Activated CD4-positive, CD25-positive, alpha-beta regulatory T cell treated with anti-CD3 and anti-CD28 coated beads, Interleukin-2, amount 50 U/mL, for 16 hours (primary cell): ENCODE measurements at places on chromosomes 6 and 20.

DNA sequence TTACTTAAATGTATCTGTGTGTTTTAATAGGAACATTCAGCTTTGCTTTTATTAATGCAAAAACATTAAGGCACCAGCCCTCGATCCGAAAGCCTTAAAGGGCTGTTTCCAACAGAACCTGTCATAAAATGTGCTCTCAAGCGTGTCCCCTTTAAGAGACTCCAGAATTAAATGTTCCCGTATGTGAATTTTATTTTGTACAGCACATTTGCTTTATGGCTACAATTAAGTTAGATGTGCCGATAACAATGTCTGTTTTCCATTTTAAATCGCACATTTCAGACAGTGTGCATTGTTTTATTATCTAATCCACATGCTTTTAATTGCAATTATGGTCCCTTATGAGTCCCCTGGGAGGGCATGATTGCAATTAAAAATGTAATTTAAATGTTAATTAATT lies 198.9 kb downstream of the TSHZ2 start:
- no peak for DNase-seq

DNA sequence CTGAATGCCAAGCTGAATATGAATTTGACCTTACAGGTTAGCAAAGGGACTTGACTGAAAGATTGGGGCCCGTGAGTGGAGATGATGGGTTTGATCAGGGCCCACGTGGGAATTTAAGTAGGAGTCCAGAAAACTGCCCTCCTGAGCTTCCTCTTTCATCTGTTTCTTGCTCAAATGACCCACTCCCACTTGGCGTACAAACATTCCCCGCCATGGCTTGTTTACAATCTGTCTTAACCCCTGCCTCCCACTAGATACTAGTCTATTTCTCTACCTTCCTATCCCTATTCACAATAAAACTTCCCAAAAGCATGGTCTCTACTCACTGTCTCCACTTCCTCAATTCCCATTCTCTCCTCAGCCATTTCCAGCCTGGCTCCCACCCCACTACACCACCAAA lies 9.4 kb downstream of the MMP9 start:
- no peak for DNase-seq

- DNase-seq = no peak
Measured at GRCh38 chr6:9620263-9620662, 794.6 kb downstream of the TFAP2A start.

GRCh38 chr20:54475334-54476168 lies at the start of gene DOK5:
DOK5 (plus strand) TSS chr20:54475593; CDS start chr20:54475947, 354 bp downstream.
- DNase-seq = no peak

GRCh38 chr20:23023621-23024177 lies 11.4 kb upstream of the SSTR4 start:
- no peak for DNase-seq

- DNase-seq = no peak
Measured at GRCh38 chr20:42875581-42875980, 314.1 kb downstream of the PTPRT start.

DNA sequence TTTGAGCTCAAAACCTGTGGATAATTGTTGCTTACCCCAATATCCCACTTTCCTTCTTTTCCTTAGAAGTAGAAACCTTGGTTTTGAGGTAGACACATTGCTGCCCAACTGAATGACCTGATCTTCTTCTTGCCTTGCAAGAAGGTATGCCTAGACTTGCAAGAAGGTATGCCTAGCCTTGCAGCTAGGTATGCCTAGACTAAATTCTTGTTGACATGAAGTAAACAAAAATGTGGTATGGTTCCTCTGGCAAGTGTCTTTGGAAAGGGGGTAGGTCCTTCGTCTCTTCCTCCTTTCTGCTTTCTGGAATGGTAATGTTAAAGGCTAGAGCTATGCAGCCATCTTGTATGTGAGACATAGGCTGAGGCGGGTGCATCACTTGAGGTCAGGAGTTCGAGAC lies 129.2 kb downstream of the GMPR start:
- no peak for DNase-seq

DNA sequence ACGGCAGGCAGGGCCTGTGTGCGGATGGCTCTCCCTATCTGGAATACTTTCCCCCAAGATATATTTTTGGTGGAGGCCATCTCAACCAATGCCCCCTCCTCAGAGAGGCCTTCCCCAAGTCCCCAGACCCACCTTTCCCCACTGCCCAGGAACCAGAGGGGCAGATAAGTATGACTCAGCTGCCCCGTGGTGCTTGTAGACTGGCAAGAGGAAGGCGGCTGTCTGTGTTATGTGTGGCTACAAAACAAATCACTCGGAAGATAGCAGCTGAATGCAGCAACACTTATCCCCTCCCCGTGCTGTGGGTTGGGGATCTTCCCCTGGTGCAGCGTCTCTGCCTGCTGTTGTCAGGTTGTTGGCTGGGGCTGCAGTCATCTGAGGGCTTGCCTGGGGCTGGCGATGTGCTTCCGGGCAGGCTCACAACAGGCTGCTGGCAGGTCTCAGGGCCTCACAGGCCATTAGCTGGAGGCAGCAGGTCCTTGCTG lies 7.1 kb downstream of the NPEPL1 start:
- DNase-seq = no peak

GRCh38 chr6:108002365-108003221 lies 44.6 kb upstream of the SEC63 start:
- no peak for DNase-seq

DNA sequence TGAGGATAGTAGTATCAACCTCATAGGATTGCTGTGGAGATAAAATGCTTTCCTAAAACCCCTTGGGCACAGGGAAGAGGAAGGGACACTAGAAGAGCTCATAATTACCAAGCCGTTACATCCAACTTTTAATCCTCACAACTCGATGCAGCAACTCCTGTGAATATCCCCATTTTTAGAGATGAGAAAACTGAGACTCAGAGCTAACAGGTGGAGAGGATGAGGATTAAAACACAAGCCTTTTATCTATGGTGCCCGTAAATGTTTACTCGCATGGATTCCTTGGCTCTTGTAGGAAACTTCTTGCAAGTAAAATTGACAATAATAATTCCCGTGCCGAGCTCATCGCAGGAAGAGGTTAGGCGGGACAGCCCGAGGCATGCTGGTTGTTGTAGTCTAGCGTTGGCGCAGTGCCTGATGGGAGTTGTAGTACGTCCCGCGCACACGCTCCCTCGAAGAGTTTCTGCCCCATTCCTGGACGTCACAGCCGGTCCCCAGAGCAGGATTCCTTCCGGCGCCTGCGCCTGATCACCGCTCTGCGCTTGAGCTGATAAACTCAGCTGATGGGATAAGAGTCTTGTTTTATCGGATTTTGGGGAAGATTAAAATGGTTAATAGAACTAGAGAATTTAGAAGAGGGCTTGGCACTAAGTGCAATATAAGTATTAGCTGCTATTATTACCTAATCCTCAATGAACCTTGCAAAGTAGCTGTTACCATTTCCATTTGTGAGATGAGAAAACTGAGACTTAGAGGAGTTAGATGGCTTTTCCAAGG lies 2.8 kb upstream of the UBE2V1 start:
- DNase-seq = peak; percentile 83

- DNase-seq = no peak
Measured at GRCh38 chr6:36368921-36369865, 18.3 kb downstream of the ETV7 start.
